Neural progenitor cell (in vitro differentiated cells): ENCODE measurements at places on chromosomes 1 and 21.
A peak's percentile ranks its signal among the peaks of the same experiment; 100 is the strongest.

- DNase-seq: no peak
Observed at GRCh38 chr1:18546026-18546425, 65.3 kb downstream of the KLHDC7A start.

DNA sequence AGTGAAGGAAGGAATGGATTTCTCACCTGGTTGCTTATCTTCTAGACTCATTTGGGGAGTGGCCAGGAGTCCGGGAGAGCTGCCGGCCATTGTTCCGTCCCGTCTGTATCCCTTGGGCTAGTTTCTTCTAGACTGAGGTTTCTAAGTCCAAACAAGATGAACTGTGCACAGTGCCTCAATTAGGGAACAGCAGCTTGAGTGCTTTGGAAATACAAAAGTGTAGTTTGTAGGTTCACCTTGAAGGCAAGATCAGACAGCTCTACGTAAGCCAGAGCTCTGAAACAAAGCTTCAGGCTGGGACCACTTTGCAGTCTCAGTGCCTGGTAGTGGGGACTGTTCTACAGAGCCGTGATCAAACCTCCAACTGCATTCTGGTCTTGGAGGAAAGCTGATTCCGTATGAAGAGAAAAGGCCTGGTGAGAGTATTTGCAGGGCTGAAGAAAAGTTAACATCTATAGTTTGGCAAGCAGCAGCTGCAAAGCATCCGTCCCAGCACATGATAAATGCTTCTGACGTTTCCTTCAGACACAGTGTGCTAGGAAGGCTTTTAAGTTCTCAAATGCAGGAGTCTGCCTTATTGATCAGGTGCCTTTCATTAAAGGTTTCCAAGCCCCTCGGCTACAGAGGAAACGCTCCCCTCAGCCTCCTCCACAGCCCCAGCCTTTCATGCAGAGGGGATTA lies 432.8 kb downstream of the KIF26B start:
- no peak for DNase-seq

DNA sequence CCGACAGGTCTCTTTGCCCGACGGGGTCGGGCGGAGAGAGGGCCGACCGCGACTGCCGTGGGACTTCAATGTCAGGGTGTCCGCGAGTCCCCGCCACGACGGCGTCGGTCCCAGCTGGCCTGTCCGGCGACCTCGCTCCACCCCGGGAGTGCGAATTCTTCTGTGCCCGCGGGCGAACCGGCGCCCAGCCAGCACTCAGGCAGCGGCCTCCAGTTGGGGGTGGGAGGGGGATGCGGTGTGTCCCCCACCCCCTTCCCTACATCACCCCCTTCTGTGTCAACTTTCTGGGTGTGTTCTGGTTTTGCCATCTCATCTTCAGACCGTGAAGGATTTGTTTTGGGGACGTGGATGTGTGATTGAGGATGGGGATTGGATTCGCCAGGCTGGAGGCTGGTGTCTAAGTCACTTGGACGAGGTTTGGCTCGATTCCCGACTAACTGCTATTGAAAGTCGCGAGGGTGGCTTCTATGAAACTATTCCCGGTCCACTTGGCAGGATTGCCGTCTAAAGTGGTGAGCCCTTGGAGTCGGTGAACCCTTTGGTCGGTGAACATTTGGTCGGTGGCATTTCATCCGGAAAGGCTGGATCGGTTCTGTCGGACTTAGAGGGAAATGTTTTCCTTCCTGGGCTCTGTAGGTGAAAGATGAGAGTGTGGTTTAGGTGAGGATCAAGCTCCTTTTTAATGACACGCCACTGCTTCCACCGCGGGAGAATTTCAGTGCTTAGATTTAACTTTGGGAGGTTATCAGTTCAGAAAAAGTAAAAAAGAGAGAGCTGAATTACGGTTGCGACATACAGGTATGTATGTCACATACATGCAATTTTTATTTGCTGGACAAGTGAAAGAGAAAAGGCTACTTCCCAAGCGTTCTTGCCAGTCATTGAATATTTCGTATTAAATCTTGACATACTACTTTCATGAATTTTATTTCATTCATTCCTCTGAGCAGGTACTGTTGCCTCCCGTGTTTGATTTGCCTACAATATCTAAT lies 771 bp downstream of the ABCD3 start:
- peak; percentile 58 for DNase-seq

DNA sequence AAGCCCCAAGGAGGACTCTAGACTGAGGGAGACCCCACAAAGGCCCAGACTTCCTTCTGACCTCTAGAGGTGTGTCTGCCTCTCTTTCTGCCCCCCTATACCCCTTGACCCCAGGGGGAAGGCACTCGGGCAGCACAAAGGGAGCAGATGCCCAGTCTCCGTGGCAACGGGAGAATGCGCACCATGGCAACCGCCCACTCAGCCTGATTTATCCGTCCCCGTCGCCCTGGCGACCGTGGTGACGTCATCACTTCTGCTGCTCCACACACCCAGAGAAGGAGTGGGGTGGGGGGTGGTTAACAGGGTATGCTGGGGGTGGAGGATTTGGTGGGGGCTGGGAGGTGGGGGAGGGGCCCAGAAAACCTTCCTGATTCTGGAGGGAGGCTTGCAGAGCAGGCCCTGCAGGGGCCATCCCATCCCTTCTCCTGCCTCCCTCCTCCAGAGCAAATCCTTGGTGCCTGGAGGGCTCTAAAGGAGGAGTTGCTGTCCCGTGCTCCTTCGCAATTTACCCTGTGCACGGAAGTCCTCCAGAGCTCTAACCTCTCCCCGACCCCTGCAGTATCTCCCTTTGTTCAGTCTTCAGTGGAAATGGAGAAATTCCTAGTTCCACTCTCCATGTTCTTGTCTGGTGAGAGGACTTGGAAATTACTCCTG lies 6.3 kb downstream of the CELF3 start:
- peak; percentile 89 for DNase-seq

- no peak for DNase-seq
Observed at GRCh38 chr1:19769211-19769932, 30.3 kb downstream of the TMCO4 start.

DNA sequence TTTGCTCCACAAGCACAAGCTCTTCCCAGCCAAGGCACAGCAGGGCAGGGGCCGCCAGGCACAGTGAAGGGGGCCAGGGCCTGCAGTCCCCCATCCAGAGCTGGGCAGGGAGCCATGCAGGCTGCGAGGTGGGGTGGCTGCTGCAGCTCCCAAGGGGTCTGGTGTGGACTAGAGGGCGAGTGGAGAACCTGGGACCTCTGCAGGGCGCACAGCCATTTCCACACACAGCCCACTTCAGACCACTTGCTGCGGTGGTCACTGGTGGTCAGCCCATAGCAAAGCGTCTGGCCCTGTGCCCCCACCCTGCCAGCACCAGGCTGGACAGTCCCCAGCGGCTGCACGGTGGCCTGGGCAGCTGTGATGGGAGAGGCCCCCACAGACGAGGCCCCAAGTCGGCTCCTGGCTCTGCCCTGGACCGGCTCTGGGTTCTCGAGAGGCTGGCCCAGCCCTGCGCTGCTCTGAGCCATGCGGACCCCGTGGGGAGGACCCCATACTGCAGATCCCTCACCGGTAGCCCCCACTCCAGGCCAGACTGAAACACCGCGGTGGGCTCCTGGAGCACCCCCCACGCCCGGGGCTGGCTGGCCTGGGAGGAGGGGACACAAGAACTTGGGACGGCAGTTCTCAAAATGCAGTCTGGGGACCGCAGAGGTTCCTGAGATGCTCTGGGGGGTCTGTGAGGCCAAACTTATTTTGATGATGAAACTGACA lies 47.1 kb upstream of the COL6A2 start:
- no peak for DNase-seq

DNA sequence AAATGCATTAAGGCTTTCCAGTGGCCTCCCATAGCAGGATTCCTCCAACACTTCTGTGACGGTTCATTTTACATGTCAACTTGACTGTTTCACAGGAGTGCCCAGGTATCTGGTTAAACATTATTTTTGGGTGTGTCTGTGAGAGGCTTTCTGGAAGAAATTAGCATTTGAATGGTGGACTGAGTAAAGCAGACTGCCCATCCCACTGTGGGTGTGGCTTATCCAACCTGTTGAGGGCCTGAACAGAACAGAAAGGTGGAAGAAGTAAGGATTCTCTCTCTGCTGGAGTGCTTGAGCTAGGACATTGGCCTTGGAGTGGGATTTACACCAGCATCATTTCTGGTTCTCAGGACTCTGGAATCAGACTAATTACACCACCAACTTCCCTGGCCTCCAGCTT lies 85.6 kb downstream of the RGS7 start:
- no peak for DNase-seq

GRCh38 chr21:42651515-42652401 lies 1.7 kb upstream of the PDE9A start:
- no peak for DNase-seq

GRCh38 chr1:33300673-33301072 lies 20.2 kb downstream of the A3GALT2 start:
- DNase-seq: no peak

DNA sequence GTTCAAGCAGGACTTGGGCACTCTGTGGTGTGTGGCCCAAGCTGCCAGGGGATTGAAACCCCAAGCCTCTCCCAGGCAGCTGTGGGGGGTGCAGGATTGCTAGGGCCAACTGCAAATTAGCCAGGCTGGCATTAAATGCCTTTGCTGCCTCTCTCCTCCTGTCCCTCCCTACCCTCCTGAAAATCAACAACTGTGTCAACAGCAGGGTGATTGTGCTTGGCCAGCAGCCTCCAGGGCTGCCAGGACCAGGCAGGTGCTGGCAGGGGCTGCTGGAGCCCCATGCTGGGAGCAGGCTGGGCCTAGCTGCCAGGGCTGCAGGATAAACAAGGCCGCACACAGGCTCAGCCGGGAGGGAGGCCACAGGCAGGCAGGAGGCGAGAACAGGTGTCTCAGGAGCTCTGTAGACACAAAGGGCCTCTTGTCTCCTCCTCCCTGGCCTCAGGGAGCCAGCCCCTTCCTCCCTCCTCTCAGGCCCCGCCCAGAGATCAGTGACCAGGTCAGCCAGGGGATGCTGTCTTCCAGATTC lies 11.4 kb downstream of the SOX13 start:
- peak; percentile 89 for DNase-seq

- DNase-seq: no peak
Observed at GRCh38 chr1:56516539-56517252, 62.7 kb downstream of the PLPP3 start.
